ENCODE measurements at places on chromosomes 12 and 14.

DNA sequence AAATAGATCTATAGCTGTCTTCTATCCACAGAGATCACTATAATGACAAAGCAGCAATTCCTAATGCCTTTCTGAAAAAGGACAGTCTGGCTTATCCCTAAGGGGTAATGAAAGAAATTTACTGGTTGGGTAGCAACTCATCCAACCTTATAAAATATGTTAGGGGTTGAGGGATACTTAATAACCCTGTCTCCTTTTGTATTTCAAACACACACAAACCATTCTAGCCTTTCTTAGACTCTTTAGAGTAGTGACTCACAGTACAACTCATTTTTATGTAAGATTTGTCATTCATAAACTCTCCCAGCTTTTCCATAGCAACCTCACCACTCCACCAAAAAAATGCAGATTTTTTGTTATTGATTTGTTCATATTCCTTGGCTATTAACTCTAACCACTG, 167.9 kb downstream of the FSCB start:
- peak; percentile 17 for DNase-seq

DNA sequence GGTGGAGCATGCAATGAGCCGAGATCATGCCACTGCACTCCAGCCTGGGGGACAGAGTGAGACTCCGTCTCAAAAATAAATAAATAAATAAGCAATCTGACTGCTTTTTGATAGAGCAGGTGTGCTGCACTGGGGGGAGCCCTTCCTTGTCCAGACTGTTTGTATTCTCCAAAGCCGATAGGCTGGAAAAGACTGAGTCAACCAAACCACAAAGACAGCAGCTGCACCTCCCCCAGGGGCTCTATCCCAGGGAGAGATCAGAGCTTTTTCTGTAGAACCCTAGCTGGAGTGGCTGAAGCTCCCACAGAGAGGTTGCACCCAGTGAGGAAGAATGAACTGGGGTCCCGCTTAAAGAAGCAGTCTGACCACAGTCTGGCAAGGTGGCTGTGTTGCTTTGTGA, 45.8 kb upstream of the LALBA start:
- no peak for DNase-seq

GRCh38 chr14:101821528-101821927, 60.0 kb downstream of the PPP2R5C start:
- DNase-seq: no peak

GRCh38 chr14:96804895-96805294, 7.7 kb downstream of the VRK1 start:
- DNase-seq: no peak

- no peak for DNase-seq
Measured at GRCh38 chr14:47189911-47190484, 485.4 kb downstream of the MDGA2 start.

DNA sequence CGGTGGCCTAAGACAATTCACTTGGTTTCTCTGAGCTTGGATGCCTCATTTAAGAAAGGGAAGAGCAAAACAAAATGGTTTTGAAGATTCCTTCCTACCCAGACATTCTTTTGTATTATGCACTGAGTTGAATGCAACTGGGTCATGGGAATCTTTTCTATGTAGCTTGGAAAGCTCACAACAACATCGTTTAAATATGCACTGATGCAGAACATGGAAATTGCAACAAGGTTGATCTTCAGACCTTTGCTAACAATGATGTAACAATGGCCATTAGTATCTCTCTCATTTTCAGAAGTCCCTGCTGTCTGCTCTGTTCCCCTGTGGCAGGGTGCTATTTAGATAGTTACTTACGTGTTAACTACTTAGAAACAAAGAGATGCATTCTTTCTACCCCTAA, 30.1 kb upstream of the IGF1 start:
- no peak for DNase-seq

DNA sequence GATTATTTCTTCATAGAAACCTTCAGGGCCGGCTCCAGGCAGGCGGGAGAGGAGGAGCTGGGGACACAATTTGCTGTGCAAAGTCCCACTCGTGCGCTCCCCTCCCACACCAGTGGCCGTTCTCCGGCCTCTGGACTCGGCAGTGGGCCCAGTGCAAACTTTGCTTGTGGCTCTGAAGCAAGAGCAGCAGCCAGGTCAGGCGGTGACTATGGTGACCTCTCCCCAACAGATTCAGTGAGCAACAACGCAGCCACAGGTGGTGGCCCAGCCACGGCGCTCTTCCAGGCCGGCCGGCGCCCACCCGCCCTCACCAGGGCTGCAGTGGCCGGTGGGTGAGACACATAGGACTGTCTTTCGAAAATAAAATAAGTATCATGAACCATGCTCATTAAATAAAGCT, 29.5 kb downstream of the VPS37B start:
- DNase-seq: no peak

DNA sequence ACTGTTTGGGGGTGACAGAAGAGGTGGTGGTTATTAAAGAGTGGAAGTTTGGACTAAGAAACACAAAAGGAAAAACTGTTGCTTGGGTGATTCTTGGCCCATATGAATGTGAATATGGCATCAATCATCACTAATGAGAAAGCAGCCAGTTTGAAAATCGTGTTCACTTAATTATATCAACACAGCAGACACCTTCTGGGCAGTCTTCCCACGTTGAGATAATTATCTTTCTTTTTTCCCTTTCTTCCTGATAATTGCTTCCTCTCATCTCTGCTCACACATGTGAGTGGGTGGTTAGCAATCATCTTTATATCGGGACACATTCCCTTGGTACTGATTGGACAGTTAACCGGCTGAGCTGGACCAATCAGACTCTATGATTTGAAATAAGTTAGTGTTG, 539.7 kb downstream of the AACS start:
- DNase-seq: no peak

DNA sequence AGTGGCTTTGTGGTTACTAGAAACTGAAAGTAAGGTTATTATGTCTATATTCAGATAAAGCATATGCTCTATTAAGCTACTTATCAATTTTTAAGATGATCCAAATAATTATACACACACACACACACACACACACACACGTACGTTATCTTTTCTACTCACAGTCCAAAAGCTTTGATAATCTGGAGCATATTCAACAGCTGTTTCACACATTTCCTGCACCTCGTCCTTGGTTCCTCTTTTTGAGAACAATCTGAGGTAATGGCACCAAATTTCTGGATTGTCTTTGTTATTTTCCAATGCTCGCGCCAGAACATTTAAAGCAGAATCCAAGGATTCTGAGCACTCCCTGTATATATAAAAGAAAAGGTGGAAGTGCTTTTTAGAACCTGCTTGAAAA, 37.5 kb downstream of the ZFC3H1 start:
- DNase-seq: no peak

DNA sequence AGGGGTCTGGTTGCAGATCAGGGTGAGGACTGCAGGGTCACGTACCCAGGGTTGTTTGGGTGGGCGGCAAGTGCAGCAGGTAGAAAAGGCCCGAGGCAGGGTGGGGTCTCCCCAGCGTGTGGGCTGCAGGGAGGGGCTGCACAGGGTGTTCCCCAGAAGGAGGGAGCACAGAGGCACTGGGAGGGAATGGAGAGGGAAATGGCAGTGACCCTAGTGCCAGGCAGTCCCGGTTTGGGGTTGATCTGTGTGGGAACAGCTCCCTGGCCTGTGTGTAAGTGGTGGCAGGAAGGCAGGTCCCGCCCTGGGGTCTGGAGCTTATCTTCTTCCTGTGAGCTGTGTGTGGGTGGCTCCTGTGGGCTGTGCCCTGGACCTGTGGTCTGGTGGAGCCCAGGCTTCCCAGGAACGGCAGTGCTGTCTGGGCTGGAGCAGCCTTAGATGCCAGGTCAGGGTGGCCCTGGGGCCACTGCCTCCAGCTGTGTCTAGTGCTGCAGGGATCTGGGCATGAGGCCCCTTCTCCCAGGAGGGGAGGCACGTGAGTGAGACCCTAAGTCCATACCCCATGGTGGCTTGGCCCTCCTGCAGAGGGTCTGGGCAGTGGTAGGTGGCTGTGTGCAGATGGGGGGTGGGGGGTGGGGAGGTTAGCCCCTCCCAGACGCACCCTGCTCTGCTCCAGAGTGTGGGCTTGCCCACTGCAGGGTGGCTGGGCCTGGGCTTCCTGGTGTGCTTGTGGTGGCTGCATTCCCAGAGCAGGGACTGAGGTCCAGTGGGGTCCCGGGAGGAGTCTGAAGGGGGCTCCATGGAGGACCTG, 363.5 kb downstream of the TMEM121 start:
- peak; percentile 4 for DNase-seq

GRCh38 chr12:61993734-61994345, 266.4 kb upstream of the USP15 start:
- DNase-seq: peak; percentile 6

DNA sequence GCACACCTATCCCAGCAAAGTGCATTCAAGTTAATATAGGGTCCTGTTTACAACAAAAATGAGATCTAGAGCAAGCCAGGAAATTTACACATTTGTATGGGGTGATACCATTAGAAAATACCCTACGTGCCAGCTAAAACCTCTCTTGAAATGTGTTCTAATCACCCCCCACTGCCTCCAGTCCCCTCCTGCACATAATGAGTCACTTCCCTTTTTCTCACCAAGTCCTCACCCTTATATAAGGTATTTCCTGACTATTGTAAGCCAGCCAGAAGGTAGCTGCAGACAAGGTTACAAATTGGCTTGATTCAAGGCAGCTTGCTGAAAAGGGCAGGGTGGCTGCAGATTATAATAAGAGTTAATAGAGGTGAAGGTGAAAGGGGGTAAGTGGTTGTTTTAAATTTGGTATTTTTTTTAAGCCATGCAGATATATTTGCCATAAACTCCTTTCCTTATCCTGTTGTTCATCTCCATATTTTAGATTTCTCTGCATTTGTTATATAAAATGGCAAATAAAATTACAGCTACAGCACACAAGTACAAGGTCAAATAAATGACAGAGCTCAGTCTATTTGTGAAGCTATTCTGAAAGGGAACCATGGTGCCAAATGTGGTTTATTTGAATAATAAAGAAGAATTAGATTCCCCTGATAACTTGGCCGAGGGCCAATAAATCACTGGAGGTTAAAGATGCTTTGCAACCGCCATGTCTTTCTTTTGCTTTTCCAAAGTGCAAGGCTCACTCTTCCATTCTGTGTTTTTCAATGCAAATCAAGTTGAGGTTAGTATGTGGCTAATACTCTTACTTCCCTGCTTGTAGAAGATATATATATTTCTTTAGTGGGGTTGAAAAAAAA, 385.9 kb downstream of the EGLN3 start:
- peak; percentile 61 for DNase-seq

- no peak for DNase-seq
Measured at GRCh38 chr14:90871605-90872233, 55.5 kb upstream of the TTC7B start.

GRCh38 chr14:22418631-22419030, 170.4 kb downstream of the DAD1 start:
- DNase-seq: no peak

DNA sequence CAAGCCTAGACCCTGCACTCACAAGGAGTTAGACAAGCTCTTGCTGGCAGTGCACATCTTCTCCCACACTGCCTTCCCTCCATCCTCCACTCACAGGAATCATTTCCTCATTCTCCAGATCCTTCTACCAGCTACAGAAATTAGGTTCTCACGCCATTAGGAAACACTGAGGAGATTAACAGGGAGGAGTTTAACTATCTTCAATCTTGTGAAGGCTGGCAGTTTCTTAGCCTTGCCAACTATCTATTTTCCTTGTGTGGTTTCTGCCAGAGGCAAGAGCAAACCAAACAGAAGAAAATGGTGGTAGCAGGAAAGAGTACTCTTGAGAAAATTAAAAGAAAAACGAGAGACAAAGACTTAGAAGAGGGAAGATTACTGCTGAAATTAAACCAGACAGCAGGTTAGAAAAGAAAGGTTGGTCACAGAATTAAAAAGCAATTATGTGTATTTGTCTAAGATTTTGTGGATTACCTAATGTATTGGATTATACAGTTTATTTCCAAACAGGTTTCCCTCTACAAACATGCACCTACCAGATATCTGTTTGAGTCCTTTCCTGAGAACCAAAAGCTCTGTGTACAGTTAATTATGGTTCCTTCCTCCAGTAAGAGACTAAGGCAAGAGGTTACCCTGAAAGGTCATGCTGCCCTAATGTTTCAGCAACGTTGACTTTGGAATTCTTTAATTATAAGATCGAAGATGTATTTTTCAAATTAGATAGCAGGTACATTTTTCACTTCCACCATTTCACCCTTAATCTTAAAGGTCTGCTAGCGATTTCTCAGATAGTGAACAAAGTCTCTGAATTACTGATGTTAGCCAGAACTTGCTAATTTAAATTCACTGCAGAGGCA, 5.0 kb downstream of the RERG start:
- DNase-seq: no peak

DNA sequence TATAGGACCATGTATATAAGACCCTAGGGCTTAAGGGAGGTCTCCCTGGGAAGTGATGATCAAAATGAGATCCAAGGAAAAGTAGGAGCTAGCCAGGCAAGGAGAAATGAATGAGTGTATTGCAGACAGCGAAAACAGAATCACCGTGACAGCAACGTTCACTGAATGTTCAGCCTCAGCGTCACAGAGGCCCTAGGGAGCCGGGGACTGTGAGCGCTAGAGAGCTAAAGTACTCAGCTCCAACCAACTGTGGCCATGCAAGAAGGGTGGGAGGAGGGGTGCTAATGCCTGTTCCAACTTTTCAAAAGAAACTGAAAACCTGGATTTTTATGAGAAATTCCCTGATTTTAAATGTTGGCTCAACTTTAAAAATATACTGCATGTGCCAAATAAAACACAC, 105.5 kb upstream of the CCND2 start:
- DNase-seq: no peak

DNA sequence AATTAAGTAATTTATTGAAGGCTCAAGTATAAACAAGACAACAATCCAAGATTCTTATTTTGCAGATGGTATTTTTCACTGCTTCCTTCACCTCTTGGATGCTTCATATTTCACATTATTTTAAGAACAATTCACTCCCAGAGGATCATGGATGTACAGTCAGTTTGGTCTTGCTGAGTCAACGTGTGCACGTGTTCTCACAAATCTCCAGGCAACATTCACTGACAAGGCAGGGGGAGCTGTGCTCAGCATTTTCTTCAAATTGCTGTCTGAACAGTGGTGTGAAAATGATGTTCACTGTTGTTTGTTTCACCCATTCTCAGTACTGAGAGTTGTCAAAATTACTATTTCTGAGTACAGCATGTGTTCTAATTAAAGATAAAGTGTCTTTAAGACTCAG, 118.3 kb upstream of the SLC38A4 start:
- no peak for DNase-seq

DNA sequence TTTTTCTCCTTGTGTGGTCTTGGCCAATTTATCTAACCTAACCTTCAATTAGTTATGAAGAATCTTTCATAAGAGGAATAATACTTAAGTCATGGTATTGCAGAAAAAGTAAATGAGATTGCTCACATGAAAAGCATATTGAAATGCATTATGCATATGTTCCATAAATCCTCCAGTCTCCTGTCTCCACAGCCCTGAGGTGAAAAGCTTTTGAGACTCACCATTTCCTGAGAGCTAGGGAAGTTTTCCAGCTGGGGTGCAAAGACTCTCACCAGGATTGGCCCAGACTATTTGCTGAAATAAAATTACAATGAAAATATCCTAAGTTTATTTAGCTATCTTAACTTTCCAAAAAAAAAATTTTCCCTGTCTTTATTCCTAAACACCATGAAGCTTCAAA, 723.8 kb upstream of the FLRT2 start:
- DNase-seq: no peak
